ENCODE measurements at places on chromosomes 6 and 20. TPM values are rescaled to one million over a fixed set of nuclear protein-coding genes. Genes with fewer than 3 reads are reported as not detected.

- no peak for DNase-seq
These were observed 87.7 kb downstream of the SCAND1 start for GRCh38 chr20:35866418-35867202.

DNA sequence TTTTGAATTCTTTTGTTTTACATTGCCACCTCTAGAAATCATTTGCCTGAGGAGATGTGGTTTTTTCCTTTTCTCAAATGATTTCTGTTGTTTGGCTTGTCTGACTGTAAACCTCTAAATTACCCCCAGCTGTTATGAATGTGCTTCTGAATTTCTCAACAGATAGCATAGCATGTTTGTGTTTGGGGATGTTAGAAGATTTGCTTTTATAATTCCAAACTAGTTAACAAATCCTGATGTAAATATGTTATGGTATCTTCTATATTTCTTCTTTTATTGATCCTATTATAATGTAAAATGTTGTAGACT is 31.6 kb upstream of the EZR start:
- peak; percentile 66 for DNase-seq

The EPPIN gene
- total RNA-seq = not detected

DNA sequence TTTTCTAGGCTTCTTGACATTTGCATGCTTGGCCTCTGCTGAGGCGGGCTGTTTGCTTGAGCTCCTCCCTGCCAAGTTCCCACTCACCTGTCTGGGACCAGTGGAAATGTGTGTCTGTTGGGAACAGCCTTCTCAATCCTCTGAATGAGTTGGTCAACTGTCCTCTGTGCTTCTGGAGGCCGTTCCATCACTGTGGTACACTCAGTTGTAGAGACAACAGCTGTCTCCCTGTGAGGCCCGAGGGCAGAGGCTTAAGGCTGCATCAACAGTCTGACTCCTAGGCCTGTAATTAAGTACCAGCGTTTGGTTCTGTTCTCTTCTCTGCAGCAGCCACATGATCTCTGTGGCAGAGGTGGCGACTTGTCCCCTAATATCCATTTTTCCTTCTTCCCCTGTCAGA is 110.9 kb downstream of the CDC5L start:
- DNase-seq = peak; percentile 19

- no peak for DNase-seq
These were observed 64.0 kb downstream of the BLOC1S5 start for GRCh38 chr6:8000188-8000596.

- DNase-seq = no peak
These were observed 25.7 kb downstream of the DSE start for GRCh38 chr6:116396441-116396840.

GRCh38 chr6:68634726-68635411 is at the start of gene ADGRB3:
ADGRB3 (plus strand) TSS chr6:68635282; CDS start chr6:68638676, 3,394 bp downstream.
- DNase-seq = peak; percentile 67

The CGA gene
- not detected for total RNA-seq

The OGFR gene
- total RNA-seq = 69.7 TPM

The F13A1 gene
- total RNA-seq = 7.6 TPM

DNA sequence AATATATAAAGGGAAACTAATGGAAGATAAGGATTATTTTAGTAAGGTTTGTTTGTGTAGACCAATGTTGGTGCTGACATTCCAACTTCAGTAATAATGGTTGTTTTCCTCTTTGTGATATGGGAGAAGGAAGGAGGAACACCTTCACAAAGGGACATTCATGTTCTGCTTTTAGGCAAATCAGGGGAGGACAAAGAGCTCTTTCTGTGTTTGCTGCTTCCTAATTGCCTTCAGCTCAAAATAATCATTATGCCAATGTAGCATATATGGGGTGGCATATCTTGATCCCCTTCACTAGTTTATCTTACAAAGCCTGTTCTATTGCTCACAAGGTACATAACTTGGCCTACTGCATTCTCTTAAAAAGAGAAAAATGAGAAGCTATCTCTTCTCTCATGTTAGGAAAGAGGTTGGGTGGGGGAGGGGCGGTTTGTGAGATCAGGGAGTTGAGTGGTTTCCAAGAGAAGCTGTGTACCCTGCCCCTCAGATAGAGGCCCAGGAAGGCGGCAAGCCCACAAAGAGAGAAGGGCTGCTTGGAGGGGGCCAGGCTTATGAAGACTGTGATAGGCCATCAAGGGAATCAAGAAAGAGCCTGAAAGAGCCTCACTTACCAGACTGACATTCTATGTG is 4.7 kb upstream of the ADGRG6 start:
- DNase-seq = no peak

DNA sequence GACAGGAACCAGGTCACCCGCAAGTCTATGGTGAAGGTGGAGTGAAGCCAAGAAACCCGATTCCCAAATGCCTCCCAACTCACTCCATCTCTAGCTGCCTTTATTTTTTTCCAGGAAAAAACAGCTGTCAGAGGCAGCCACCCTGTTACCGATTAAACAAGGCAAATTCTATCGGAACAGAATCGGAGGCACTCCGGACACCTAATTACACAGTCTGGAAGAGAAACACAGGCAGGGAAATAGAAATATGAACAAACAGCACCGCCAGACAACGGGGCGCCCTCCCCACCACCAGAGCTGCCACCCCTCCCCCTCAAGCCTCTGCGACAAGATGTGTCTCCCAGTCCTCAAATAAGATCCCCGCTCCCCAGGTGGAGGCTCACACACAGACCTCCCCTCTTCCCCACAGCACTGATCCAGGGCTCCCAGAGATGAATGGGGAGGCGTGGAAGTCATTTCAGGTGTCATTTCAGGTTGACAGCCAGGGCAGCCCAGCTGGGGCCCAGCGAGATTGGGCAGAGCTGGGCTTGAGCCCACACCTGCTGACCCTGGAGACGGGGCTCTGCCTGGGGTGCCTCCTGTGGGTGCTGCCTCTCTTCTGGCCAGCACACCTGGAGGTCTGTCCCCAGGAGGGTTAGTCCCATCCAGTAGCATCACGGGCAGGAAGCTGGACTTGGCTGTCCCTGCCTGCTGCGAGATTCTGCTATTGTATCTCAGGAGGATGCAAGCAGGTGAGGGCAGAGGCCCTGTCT is 19.8 kb upstream of the VSTM2L start:
- DNase-seq = no peak

The CPNE5 gene
- not detected for total RNA-seq

- no peak for DNase-seq
These were observed 7.9 kb downstream of the ACSS1 start for GRCh38 chr20:25050082-25050481.

GRCh38 chr6:165652766-165653165 is 10.3 kb downstream of the PDE10A start:
- peak; percentile 19 for DNase-seq

DNA sequence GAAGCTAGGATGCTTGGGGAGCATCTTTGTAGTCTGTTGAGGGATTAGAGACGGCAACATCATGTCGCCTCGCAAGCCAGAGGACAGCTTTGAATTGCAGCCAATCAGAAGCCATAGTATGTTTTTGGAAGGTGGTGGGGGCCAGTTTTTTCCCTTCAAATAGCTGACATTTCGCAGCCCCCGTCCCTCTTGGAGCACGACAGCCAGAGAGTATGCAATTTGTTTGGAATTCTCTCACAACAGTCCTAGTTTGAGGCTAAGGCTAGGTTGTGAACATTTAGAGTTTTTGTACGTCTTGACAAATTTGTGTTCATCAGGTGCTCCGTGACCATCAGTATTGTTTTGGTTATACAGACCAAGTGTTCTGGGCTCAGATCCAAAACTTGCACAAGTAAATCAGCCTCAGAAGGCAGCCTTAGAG is 83.3 kb downstream of the PLCB1 start:
- DNase-seq = no peak

GRCh38 chr6:158816803-158817727 is 2.1 kb downstream of the EZR start:
- DNase-seq = peak; percentile 29

GRCh38 chr20:25039697-25040437 is 18.1 kb downstream of the ACSS1 start:
- DNase-seq = peak; percentile 92

The VNN1 gene
- 4.2 TPM for total RNA-seq

- no peak for DNase-seq
These were observed 49.6 kb upstream of the PDE7B start for GRCh38 chr6:135801755-135802465.

DNA sequence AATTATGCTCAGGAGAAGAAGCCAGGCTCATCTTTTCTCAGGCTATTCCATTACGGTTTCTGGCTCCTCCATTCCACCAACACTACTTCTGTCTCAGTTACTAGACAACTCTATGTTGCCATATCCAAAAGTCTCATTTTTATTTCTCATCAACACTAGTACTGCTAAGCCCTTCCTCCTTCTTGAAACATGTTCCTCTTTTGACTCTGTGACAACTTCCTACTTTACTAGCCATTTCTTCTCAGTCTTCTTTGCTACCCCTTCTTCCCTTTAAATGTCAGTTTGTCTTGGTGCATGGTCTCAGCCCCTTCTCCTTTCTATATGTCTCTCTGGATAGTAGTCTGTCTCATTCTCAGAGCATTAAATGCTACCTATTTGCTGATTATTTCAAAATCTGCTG is 7.1 kb upstream of the ADGRG6 start:
- DNase-seq = no peak

GRCh38 chr6:139855671-139856311 is 481.3 kb upstream of the CITED2 start:
- peak; percentile 44 for DNase-seq

The HAO1 gene
- total RNA-seq = not detected

DNA sequence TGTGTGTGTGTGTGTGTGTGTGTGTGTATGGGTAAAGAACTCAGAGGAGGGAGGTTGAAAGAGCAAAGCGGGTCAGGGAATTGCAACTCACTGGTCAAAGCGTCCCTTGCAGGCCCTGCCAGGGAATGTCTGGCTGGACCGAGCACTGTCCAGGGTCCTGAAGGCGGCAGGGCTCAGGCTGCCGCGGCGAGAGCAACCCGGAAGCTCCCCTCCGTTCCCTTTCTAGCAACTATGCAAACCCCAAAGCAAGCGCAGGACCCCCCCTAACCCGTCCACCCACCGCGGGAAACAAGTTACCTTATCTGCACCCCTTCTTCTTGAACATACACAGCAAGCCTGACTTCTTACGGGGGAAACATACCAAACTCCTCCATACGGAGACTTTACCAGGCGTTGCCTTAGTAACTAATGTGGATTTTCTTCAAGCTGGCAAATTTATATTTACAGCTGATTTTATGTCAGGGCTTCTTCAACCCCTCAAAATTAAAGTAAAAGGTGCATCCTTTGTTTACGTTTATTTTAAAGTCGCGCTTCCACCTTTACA is 538 bp upstream of the GRM1 start:
- peak; percentile 50 for DNase-seq

The RNGTT gene
- 29.0 TPM for total RNA-seq

DNA sequence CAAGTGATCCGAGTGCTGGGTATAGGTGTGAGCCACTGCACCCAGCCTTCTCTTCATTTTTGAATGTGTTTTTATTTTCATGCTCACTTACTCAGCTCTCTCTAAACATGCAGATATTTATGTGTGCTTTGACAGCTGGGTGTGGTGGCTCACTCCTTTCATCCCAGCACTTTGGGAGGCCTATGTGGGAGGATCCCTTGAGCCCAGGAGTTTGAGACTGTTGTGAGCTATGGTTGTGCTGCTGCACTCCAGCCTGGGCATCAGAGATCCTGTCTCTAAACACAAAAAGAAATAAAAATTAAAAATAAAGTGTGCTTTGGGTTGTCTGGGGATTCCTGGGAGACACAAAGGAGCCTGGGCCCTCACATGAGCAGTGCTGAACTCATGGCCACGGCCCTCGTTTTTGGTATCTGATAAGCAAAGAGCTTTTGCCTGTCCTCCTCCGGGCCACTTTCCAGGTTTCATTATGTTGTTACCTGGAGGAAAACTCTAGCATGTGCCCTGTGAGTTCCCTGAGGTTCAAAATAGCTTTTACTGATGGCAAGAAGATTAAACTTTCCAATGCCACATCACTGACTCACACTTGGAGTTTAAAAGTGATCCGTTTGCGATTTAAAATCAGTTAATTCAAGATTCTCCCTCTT is 78.5 kb downstream of the CD164 start:
- no peak for DNase-seq

GRCh38 chr20:58512808-58513552 is 2.2 kb downstream of the APCDD1L start:
- DNase-seq = no peak

The TNXB gene
- under 0.01 TPM for total RNA-seq

The POM121L2 gene
- not detected for total RNA-seq

The METTL24 gene
- not detected for total RNA-seq

DNA sequence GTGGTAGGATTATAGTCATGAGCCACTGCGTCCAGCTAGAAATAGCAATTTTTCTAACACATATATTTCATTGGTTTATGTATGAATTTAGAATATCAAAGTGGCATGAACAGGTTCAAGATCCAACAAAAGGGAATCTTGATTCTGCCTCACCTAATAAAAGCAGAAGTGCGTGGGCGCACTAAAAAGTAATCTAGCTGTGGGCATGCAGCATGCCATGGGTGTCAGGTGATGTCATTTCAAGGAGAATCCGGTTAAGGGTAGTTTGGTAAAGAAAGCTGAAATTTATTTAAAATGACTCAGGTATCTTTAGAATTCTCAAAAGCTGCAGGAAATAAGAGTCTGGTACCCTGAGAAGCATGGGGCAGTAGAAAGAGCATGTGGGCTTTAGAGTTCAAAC is 17.6 kb downstream of the LRRN4 start:
- no peak for DNase-seq

The LCA5 gene
- total RNA-seq = 3.6 TPM

- no peak for DNase-seq
These were observed 982.0 kb upstream of the FLRT3 start for GRCh38 chr20:15319439-15319838.

DNA sequence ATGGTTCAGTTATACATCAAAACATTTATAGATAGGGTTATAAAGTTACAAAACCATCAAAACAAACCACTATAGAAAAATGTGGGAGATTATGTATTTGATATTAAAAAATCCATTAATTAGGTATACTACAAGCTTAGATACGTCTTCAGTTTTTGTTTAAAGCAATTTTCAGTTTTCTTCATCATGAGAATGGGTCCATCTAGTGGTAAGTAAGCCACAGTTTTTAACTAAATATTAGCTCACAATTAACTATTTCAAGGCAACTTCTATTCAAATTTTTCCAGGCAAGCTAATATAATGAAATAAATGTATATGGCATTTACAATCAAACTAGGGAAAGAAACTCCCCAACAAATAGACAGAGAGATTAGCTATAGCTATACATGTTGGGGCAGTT is 44.4 kb downstream of the RNGTT start:
- no peak for DNase-seq

DNA sequence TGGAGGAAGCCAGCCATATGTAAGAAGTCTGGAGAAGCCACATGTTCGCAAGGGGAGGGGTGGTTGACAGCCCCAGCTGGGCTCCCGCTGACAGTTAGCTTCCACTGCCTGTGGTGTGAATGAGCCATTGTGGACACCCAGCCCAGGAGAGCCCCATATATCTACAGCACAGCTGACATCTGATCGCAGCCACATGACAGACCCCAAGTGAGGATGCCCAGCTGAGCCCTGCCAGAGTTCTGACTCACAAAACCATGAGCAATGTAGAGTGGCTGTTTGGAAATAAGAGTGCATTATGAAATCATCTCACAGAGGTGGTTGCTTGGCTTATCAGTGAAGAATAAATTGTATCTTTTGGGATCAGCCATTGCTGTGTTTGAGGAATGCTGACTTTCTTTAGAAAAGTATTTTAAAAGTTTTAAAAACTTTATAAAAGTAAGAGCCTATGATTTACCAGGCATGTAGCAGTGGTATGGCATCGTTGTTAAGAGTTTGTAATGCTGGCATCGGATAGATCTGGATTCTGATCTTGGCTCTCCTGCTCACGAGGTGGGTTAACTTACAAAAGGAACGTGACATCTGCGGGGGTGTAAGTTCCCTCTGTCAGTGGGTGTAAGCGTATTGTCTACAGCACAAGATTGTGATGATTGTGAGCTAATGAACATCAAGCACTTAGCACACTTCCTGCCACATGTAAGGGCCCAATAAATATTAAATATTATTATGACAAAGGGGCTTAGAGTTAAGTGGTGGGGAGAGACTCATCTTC is 24.1 kb downstream of the CFAP61 start:
- peak; percentile 98 for DNase-seq

Data from LHCN-M2 (cell line).